Stomach (tissue), 19 donors: ENCODE measurements at places on chromosomes 2 and 18. TPM values are rescaled to one million over a fixed set of nuclear protein-coding genes. Genes with fewer than 3 reads are reported as not detected.

DNA sequence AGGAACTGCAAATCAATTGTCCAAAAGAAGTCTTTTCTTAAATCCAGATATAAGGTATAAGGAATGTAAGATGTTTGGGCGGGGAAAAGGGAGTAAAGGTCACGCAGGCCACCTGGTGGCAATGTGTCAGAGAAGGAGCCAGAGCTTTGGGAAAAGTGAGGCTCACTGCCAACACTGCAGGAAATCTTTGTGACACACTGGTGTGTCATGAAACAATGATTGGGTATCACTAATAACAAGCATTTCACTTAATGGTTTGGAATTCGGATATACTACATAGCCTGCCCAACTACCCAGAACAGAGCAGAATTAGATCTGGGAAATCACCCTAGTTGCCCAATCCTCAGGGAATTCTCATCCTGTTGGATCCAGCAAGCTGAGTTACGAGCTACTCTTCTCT lies 61.0 kb downstream of the RBMS1 start:
- DNase-seq = peak; percentile 38

DNA sequence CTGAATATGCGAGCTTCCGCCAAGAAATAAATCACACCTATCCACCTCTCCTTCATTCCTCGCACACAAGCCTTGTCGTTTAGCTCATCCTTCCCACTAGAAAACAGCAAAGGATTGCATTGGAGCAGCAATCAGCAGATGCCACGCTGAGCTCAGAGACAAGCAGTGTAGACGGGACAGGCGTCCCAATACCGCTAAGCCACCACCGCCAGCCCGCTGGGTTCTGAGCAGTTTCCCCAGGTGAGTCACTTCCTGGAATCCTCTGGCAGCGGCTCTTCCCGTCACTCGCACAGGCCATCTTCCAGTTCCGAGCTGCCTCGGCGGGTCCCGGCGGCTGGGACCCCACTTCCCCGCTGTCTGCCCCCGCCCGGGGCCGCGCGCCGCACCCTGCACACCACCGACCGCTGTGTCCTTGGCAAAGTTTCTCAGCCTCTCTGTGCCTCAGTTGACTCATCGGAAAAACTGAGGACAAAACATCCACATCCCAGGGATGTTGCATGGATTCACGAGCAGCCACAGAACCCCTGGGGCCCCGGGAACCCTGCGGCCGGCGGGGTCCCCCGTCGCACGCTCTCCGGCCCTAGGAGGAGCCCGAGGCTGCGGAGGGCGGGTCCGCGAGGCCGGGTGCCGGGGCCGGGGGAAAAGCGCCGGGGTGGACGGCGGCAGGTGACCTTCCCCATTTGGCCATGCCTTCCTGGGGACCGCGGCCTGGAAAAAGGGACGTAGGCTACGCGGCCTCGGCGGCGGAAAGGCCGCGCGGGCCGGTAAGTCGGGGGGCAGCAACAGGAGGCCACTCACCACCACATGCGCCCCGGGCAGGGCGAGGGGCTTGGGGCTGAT lies 573 bp downstream of the KDSR start:
- peak; percentile 67 for DNase-seq

The GPR155 gene
- total RNA-seq = 20.4 TPM

The IL1A gene
- total RNA-seq = not detected

- DNase-seq = peak; percentile 70
These were observed 65.9 kb downstream of the IL1R2 start for GRCh38 chr2:102057502-102058292.

DNA sequence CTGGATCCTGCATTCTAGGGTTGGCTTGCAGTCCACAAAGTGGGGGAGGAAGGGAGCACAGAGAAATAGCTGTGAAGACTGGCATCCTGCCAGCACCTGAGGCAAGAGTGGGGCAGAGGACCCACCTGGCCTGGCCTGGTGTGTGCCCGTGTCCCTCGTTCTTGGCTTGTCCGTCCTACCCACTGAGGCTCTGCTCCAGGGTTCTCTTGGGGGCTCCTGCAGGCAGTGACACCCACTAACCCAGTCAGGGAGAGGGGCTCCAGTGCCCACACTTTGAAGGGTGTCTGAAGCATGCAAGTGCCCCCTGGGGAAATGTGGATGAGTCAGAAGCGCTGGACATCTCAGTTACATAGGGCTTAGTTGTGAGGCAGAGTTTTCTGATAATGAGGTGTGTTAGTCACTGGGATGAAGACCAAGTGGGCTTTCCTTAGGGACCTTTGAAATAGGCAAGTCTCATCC lies 79.4 kb downstream of the SLC4A3 start:
- no peak for DNase-seq

GRCh38 chr2:188850786-188851185 lies 123.4 kb upstream of the COL3A1 start:
- no peak for DNase-seq

DNA sequence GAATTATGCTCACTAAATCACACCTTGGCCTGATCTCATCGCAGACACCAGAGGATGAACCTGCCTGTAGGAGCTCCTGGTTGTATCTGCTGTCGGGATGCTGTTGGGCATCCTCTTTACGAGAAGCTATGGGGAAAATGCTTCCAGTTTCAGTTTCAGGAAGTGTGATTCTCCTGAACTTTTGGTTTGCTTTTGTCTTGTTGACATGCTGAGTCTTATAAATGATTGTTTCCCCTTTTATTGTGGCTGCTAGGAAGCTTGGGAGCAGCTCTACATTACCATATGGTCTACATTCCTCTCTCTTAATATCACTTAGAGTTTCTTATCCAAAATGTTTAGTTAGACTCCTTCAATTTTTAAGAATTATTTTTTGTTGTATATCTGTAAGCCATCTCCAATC lies 227.5 kb downstream of the MTX2 start:
- DNase-seq = no peak

The BUB1 gene
- total RNA-seq = 9.6 TPM
